Hypothalamus (tissue), 51 donors: ENCODE measurements at places on chromosomes 1 and 21.

- no peak for DNase-seq
Measured at GRCh38 chr1:114152508-114153260, 985 bp downstream of the SYT6 start.

- no peak for DNase-seq
Measured at GRCh38 chr1:234109840-234110239, 205.4 kb downstream of the SLC35F3 start.

DNA sequence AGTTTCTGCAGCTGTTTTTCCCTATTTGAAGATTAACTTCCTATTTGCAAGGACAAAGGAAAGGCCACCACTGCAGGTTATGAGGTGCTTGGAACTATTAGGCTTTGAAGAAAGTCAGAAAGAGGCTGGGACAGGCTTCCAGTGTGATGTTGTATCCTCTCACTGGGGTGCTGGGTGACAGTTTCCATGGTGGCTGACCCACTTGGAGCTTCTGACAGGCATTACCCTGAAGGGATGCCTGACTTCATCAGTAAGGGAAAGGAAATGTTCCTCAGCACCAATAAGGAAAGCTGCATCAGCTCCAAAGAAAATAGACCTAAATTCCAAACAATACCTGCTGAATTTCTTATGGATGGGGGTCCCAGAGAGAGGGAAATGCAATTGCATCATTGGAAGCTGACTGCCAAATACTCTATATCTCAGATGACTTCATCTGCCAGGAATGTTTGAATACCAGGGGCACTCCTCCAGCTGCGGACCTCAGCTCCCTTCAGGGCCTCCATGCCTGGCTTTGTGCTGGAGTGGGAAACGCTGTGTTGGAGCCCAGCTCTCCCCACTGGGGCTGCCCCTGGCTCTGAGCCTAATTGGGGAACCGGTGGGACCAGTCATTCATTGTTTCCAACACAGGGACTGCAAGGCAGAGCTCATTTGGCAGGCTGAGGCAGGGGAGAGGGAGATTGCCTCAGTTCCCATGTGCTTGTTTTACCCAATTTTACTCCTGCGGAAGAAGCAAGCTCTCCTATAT, 76.6 kb downstream of the RGL1 start:
- peak; percentile 80 for DNase-seq

- no peak for DNase-seq
Measured at GRCh38 chr1:119903443-119903835, 7.1 kb upstream of the ADAM30 start.
